Adrenal gland (tissue), 19 donors: ENCODE measurements at places on chromosomes 13 and 19.

GRCh38 chr19:2726160-2726855 is 5.1 kb upstream of the DIRAS1 start:
- no peak for DNase-seq

DNA sequence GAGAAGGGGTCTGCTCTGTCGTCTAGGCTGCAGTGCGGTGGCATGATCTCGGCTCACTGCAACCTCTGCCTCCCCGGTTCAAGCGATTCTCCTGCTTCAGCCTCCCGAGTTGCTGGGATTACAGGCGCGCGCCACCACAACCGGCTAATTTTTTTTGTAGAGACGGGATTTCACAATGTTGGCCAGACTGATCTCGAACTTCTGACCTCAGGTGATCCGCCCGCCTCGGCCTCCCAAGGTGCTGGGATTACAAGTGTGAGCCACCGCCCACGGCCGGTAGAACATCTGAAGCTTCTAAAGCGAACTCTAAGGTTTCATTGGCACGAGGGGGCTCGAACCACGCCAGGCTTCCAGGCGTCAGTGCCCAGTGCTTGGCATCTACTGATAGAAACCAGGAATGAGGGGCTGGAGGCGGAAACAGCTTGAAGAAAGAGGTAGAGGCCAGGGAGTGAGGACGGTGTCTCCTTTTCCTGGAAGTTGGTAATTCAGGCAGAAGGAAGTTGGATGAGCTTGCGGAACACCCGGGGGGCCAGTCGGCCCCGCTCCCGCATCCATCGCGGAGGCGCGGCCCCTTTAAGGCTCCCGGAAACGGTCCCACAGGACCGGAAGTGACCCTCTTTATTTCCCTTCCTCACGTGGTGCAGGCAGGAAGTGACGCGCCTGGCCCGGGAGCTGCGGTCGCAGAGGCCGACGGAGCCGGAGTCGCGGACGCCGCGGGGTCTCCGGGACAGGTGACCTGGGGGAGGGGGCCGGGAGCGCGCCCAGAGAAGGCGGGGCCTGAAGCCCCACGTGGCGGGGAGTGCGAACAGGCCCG is at the start of gene CCDC9:
Gene CCDC9 (plus strand): TSS at position 647 of the 814 bp plus-strand sequence. CDS start 1,876 bp downstream, outside the sequence.
- DNase-seq, result peak; percentile 98

DNA sequence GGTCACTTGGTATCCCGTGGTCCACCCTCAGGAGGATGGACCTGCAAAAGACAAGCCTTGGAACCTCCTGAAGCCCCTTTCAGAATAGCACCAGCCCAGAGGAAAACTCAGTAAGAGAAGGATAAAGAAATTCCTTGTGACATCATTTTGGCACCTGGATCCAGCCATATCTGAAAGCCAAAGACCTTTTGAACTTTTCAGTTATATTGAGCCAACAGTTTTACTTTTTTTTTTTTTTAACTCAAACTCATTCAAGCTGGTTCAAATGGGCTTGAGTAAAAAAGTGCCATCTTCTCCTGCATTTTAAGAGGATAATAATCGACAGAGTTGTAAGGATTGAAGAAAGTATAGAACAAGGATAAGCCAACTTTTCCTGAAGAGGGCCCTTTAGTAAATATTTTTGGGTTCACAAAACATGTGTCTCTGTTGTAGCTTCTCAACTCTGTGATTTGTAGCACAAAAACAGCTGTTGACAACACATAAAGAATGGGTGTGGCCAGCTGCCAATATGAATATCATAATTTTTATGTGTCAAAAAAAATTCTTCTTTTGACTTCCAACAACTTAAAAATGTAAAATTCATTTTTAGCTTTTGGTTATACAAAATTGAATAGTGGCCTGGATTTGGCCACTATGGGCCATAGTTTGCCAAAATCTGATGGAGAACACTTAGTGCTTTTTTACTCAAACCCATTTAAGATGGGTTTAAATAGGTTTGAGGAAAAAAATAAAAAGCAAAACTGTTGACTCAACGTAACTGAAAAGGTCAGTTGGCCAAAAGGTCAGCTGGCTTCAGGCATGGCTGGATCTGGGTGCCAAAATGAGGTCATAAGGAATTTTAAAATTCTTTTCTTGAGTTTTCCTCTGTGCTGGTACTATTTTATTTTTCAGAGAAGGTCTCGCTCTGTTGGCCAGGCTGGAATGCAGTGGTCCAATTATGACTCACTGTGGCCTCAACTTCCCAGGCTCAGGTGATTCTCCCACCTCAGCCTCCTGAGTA is 50.7 kb downstream of the ACSBG2 start:
- DNase-seq, result no peak

DNA sequence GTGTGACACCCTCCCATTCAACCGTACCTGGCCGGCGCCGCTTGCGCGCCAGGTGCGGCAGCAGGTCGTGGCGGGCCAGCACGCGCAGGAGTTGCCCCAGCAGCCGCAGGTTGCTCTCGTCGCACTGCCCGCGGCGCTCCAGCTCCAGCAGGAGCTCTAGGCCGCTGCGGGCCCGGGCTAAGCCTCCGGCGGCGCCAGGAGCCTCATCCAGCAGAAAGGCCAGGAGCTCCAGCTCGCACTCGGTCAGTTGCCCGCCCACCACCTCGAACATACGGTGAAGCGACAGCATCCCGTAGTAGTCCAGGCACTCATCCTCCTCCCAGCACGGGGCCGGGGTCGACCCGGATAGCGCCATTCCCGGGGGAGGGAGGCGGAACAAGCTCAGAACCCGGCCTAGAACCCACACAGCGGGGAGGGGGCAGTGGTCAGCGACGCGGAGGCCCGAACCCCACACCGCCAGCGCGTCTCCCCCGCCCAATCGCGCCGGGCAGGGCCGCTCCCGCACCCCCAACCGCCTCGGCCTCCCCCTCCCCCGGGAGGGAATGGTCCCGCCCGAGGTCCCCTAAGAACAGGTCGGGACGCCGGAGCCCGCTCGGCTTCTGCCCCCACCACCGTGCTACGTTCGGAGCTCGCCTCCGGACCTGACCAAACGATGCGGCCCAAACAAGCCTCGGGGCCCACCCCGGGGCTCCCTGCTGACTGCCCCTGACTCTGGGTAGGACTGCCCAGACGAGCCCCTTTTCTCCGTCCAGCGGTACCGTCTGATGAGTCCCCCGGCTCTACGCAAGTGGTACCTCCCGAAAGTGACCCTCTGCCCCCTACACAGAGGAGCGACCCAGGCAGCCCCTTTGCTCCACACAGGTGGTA is 591 bp downstream of the DEDD2 start:
- peak; percentile 64 for DNase-seq

- DNase-seq, result no peak
These were observed 30.1 kb downstream of the SCEL start for GRCh38 chr13:77565635-77566034.

GRCh38 chr13:101614491-101614890 is 162.0 kb downstream of the ITGBL1 start:
- DNase-seq, result no peak

DNA sequence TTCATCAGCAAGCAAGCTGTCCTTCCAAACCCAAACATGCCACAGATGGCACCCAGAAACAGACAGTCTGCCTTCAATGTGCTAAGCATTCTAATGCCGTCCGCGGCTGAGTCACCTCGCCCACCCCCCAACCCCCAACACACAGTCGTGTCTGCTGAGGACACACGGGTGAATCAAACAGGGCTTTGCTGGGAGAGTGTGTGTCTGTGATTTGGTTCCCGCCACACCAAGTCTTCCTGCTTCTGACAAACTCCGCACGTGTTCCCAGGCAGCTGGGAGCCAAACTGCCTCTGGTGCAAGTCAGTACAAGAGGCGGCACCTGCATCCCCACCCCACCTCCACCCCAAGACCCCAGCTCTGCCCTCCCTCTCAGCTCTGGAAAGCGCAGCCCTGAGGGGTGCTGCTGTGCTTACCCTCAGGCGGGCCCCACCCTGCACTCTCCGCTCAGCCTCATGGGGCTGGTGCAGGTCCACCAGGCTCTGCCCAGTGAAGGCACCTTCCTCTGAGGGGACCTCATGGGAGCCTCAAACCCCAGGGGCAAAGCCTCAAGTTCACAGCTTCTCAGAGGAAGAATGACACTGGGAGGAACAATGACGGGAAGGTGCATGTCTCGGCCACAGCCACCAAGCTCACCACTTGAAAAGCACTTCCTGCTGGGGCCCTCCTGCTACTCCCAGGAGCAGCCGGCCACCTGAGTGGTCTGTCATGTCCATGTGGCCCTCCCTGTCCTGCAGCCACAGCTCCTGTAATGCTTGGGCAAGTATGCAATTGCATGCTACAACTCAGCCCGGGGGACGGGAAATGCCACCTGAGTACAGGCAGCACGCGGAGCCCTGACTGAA is 15.0 kb upstream of the SLC35E1 start:
- DNase-seq, result no peak

DNA sequence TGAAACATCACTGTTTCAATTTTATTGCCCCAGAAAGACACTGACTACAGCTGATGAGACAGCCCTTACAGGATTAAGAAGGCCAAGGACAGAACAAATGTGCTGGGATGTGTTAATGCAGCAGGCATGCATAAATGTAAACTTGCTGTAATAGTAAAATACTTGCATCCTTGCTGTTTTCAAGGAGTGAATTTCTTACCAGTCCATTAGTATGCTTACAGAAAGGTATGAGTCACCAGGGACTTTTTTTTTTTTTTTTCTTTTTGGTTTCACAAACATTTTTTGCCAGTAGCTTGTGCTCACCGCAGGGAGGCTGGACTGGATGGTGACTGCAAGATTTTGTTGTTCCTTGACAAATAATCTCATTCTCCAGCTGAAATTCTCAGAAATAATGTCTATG is 55.1 kb downstream of the GPR180 start:
- DNase-seq, result no peak

GRCh38 chr13:19782049-19782726 is 557 bp downstream of the PSPC1 start:
- peak; percentile 73 for DNase-seq

DNA sequence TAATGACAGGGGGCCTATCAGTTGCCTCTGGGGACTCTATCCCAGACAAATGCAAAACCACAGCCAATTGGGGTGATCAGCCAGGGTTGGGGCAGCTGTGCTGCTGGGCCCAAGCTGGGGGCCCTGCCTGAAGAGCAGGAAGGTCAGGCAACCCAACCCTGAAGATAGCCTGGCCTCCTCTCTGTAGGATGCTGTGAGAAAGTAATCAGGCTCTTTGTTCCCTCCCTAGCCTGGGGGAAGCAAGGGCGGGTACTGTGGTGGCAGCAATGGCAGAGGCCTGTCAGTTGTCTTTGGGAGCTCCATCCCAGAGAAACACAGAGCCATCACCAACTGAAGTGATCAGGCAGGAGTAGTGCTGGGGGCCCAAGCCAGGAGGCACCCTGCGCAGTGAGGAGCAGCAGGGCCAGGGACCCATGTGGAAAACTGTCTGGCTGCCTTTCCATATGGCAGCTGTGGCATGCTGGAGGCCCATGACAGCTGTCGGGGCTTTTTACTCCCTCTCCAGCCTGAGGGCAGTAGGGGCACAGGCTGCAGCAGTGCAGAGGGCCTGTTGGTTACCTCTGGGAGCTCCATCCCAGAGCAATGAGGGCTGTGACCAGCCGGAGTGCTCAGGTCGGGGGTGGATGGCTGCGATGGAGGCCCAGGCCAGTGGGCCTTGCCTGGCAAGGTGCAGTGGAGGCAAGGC is 73.6 kb upstream of the ATP12A start:
- no peak for DNase-seq

- DNase-seq, result no peak
These were observed 1.5 kb upstream of the TNFSF9 start for GRCh38 chr19:6529351-6529750.

DNA sequence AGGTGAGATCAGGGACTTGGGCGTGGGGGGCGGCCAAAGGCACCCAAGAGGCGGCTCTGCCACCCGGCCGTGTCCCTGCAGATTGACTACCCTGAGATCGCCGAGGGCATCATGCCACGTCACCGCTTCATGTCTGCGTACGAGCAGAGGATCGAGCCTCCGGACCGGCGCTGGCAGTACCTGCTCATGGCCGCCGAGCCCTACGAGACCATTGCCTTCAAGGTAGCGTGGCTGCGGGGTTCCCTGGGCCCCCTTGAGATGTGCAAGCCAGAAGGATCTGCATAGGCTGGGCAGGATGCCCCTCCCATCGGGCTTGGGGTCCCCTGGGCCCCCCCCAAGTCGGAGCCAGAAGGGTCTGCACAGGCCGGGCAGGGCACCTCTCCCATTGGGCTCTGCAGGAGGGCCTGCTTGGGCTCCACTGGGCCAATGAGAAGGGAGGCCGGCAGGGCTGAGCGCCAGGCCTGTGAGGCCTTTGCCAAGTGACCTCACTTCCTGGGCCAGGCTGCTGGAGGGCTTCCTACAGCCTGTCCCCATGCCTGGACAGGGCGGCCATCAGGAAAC is 2.2 kb upstream of the AMH start:
- no peak for DNase-seq

- peak; percentile 56 for DNase-seq
These were observed 3.8 kb downstream of the KDM4B start for GRCh38 chr19:4972509-4973230.

DNA sequence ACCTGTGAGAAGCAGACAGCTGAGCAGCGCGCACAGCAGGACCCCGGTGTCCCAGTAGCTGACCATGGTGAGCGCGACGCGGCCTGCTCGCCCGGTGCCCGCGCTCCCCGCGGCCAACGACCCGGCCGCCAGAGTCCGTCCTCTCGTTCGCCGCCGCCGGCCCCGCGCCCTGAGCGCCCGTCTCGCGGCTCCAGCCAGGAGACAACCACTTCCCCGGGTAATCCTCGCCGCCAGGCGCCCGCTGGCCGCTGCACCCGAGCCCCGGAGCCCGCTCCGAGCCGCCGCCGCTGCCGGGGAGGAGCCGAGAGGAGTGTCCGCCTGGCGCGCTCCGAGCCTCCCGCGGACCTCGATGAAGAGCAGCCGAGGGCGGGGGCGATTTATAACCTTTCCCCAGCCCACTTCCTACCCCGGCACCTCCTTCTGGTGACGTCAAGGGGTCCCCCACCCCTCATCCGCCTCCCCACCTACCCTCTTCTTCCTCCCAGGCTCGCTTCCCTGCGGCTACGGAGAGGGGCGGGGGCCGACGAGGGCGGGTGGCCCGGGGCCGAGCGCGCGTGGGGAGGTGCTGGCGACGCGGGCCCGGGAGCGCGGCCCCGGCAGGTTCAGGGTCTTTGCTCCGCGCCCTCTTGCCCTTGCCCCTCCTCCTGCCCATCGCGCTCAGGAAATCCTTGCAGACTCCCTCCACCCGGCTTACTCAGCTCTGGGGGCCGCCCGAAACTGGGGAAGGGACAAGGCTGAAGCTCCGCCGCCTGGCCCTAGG is at the start of gene FLT1:
Gene FLT1 (minus strand): TSS at position 351 of the 760 bp plus-strand sequence. CDS start 285 bp downstream, at position 66.
- peak; percentile 56 for DNase-seq

DNA sequence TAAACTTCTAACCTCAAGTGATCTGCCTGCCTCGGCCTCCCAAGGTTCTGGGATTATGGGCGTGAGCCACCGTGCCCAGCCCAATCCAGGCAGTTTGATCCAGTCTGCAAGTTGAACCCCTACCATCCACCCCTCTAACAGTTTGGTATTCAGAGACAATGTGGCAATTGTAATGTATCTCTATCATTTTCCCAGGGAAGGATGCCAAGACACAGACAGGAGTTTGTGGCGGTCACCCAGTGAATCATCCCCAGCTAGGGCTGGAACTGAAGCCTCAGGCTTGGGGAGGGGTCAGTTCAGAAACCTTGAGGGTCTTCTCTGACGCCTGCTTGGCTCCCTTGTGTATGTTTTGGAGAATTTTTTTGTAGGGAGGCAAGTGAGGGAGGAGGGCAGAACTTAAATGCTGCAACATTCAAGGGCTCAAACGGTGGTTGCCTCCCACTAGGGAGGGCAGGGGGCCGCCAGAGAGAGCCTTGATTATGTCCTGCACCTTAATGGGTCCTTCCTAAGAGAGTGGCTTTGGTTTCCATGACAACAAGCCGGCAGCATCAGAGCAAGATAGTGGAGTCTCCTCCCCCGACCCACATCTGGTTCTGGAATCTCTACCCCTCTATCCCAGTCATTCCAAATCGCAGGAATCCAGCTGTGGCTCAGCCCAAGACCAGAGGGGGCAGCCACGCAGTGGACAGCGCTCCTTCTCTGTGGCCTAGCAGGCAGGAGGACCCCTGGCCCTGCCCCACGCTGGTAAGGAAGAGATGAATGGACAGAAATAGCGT is 14.9 kb upstream of the FEM1A start:
- DNase-seq, result no peak

GRCh38 chr19:803099-803561 is 5.9 kb downstream of the PTBP1 start:
- DNase-seq, result no peak
